Activated CD8-positive, alpha-beta T cell treated with anti-CD3 and anti-CD28 coated beads, Interleukin-2, amount 10 ng/mL, durations not matched to agents 7 days and 5 days (primary cell): ENCODE measurements at places on chromosomes 1 and 21.

- no peak for DNase-seq
Observed at GRCh38 chr1:192945390-192946130, 113.6 kb downstream of the UCHL5 start.

GRCh38 chr1:20380616-20381035 lies 90.0 kb downstream of the VWA5B1 start:
- no peak for DNase-seq

DNA sequence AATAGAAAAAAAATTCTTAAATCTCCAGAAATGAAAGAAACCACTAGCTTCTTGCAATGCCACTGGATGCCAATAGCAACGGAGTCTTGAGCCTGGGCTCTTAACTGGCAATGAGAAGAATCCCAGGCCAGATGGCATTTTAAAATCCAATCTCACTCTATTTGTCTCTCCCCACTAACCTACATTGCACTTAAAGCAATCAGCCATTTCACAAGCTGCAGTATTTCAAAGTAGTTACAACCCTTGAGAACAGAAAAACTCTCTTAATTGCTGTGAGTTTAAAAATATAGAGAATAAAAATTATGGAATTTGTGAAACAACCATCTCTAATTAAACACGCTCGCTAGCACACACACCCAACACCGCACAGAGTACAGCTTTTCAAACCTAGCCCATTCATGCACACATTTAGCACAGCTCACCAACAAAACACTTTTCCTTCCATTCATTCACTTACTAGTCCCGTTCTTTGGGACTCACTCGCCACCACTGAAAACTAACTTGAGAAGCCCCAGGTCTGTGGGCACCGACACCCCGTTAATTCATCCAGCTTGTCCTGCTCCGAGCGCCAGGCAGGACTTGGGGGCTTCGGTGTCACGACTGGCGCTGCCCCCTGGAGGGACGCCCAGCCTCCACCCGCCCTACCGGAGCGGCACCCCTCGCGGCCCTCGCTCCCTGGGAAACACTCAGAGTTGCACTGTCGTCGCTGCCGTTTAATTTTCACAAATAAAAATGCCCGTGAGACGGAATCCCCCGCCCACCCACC lies 1.0 kb downstream of the DDAH1 start:
- no peak for DNase-seq

DNA sequence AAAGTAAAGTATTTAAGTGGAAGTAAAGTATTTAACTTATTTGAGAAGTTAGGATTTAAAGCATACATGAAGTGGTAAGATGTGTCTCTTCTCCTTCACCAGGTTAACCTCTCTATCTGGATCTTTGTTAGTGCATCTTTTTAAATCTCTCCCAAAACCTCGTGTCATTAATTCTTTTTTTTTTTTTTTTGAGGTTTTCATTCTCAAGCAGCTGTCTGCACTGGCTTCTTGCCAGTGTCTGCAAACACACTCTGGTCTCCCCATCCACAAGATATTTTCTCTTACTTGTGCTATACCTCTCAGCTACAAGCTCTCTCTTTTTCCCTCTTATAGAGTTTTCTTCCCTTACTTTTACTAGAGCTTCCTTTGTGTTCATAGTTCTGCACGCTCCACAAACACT lies 49.0 kb downstream of the CLDN17 start:
- DNase-seq, result no peak

DNA sequence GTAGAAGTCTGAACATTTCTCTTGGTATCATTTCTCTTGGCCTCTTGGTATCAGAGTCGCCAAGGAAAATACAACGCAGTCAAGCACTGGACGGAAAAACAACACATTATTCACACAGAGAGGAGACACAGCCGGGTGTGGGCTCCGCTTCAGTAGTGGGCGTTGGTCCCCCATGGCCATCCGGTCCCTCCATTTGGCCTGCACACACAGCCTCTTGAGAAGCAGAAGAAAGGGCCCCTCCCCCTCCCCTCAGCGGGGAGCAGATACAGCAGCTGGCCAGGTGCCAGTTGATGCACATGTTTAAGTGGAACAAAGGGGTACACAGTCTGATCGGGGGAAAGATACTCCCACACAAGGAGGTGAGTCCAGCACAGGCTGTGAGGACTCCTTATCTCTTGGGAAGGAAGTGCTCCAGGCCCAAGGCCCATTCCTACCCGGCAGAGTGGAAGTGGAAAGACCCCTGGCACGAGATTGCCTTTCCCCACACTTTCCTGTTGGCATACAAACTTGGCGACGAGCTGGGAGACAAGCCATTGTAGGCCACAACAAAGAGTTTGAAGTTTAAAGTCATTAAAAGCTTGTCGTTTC lies 311.3 kb downstream of the FAM72C start:
- DNase-seq, result no peak

- DNase-seq, result no peak
Observed at GRCh38 chr1:80225510-80225909, 1219.0 kb upstream of the ADGRL4 start.

- no peak for DNase-seq
Observed at GRCh38 chr1:185073725-185074124, 28.4 kb downstream of the RNF2 start.

GRCh38 chr1:217133092-217133491 lies 409.9 kb upstream of the ESRRG start:
- DNase-seq, result no peak
